ENCODE measurements at places on chromosomes 1 and 21.

- no peak for DNase-seq
Measured at GRCh38 chr1:7335224-7335879, 435.7 kb upstream of the VAMP3 start.

DNA sequence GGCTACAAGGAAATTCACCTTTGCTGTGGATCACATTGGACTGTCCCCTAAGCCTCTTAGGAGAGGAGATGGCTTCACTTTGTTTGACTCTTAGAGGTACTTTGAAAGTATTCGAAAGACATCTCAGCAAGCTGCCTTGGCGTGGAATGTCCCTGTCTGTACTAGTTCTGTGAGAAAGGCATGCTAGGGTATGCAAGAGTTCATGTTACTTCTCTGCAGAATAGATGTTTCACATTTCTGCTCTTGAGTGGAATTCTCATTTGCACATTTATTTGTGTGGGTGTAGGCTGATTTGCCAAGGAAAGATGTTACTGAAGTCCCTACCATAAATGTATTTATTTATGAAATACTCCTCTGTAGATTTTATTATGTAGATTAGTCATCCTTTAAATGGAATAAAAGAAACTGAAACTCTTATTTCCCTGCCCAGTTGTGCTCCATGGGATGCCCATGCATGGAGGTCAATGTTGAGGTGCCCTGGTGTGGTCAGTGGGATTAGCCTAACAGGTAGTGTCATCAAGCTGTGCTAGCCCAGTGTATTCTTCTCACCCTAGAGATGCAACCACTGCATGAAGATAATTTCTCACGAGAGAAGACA lies 13.8 kb downstream of the MIA3 start:
- DNase-seq = no peak

DNA sequence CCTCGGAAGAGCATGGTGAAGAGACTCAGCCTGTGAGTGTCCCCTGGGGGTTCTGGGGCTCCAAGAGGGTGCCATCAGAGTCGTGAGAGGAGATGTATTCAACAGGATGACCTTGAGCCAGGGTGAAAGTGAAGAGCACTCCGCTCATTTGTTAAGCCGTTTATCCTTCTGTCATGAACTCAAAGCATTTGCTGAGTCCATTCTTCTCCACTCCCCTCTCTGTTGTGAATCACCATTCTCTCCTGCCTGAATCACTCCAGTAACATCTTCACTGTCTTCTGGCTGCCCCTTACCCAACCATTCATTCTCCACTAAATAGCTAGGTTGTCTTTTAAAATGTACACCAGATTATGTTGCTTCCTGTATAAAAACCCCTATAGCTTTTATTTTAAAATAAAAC lies 102.2 kb downstream of the RGL1 start:
- no peak for DNase-seq

GRCh38 chr1:11046270-11046566 lies 821 bp downstream of the MASP2 start:
- no peak for DNase-seq

DNA sequence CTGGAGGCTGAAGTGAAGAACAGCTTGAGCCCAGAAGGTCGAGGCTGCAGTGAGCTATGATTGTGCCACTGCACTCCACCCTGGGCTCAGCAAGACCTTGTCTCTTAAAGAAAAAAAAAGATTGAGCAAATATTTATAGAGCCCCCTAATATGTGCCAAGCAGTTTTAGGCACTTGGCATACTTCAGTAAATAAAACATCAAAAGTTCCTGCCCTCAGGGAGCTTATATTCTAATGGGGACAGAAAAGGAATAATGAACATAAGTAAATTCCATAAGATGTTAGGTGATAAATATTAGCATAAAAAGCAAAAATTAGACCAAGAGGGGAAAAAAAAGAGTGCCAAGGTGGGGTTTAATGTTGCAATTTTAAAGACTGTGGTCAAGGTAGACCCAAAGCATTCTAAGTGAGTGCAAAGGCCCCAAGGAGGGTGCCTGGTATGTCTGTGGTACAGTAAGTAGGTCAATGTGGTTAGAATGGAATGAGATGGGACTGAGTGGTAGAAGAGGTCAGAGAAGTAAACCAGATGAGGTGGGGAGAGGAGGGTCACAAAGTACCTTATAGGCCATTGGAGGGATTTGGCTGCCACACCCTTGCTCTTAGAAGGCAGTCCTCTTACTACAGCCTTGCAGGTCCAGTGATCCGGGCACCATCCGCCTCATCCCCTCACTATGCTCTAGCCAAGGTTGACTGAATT lies 2.2 kb upstream of the TOE1 start:
- DNase-seq = no peak

DNA sequence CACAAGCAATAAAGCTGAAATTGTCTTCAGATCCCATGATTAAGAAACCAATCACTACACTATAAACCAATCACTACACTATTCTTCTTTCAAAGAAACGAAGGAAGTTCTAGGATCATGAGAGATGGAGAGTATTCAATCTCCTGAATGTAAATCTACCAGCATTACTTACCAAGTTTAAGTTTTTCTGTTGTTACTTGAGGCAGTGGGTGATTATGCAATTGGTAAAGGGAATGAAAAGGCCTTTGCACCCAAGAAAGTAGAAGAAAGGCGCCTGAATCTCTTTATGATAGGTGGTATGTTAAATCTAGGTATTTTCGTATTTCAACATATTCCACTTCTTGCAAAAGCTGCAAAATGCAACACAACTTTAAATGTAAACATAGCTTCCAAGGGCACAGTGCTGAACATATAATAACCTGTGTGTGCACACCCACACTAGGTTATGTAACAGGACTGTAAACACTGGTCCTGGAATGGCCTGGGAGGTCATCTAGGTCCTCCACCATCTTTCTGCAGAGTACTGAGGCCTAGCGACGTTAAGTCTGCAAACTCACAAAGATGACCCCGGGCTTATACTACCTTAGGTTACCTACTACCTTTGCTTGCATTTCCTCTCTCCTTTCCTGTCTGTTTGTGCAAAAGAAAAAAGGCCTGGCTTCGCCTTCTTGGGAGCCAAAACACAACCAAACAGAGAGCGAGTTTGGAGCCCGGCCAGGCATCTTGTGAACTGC lies 1.1 kb upstream of the UAP1 start:
- DNase-seq = no peak

DNA sequence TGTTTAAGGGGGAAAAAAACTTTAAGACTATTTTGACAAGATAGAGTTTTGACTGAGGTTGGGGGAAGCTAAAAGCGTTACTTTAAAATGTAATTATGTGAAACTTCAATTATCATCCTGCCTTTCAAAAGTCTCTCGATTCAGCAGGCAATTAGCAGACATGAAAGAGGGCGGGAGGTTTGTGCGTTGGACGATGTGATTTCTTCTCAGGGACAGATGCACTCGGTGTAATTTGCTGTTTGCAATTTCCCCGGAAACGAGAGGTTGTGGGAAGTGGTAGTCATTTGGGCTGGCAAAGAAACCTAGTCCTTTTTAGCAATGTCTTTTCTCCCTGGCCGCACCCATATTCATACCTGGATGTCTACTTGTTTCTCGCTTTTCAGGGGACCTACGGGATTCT lies 27.1 kb downstream of the KAZN start:
- no peak for DNase-seq

DNA sequence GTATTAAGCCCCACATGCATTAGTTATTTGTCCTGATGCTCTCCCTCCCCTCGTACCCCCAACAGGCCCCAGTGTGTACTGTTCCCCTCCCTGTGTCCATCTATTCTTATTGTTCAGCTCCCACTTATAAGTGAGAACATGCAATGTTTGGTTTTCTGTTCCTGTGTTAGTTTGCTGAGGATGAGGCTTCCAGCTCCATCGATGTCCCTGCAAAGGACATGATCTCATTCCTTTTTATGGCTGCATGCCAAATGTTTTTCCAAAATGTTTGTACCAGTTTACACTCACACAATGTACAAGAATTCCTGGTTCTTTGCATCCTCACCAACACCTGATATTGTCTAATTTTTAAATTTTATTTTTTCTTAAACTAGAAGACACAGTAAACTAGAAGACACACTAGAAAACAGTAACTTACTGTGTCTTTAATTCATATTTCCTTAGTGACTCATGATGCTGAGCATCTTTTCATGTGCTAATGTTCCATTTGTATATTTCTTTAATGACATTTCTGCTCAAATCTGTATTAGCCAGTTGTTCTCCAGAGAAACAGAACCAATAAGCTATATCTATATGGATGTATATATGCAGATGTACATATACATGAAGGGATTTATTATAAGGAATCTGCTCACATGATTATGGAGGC lies 19.4 kb upstream of the USP1 start:
- DNase-seq = no peak

DNA sequence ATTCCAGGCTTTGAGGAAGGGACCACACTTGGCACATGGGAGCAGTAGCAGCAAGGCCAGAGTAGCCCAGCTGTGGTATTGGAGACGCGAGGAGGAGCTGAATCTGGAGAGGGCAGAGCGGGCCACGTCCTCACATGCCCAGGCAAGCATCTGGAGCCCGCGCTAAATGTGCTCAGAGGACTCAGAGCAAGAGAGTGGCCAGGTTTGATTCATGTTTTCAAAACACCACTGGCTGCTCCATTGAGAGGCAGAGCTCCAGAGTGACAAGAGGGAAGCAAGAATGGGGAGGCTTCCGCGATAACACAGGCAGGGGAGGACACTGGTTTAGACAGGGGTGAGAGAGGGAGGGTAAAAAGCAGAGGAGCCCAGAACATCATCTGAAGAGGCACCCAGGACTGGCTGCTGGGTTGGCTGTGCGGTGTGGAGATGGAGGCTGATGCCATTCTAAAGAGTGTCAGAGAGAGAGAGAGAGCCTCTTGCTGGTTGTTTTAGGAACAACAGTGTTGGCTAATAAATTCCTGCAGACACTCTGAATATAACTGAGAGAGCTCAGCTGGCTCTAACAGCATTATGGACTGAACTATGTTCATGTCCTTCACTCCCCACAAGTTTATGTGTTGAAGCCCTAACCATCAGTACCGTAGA lies 32.3 kb downstream of the RCAN1 start:
- no peak for DNase-seq

- DNase-seq = no peak
Measured at GRCh38 chr1:43005460-43006361, 47.0 kb upstream of the SLC2A1 start.

DNA sequence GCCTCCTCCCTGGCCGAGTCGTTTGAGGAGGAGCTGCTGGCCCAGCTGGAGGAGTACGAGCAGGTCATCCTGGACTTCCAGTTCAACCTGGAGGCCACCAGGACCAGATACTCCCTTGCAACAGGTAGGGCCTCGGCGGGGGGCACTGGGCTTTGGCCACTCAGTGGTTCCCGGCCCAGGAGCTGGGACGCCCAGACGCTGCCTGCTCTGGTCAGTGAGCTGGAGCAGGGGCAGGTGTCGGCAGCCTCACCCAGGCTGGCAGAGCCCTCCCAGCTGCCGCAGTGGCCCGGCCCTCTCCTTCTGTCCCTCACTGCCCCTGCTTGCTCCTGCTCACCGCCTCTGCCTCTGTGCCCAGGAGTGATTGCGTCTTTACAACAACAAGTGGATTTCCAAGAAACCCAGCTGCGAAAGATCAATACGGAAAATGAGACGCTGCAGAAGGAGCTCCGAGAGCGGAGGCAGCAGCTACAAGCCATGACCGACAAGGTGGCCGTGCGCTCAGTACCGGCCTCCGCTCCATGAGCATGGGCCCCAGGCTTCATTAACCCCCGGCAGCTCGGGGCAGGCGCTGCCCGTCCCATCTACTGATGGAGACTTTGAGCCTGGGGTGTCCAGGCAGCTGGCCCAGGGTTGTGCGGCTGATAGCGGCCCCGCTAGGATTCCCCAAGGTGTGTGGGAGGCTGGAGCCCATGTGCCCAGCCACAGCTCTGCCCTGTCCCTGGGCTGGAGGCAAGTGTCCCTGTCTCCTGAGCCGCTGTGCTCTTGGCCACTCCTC lies 9.0 kb upstream of the SMIM1 start:
- no peak for DNase-seq

DNA sequence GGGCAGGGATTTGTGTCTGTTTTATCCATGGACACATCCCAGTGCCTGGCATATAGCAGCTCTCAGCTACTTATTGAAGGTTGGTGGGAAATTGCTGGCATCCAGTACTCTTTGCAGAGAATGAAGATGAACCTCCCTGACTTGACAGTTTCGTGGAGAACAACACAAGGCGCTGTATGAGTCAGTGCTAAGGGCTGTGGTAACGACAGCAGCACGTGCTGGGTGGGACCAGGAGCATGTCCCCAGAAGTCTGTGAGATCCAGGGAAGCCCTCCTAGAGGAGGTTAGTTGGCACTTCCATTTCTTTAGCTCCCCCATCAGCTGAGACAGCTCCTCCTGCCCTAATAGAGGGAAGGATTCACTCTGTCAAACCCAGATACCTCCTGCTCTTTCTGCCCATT lies 25.9 kb upstream of the IL19 start:
- DNase-seq = no peak

GRCh38 chr21:33070744-33070997 lies 730 bp downstream of the OLIG1 start:
- no peak for DNase-seq

DNA sequence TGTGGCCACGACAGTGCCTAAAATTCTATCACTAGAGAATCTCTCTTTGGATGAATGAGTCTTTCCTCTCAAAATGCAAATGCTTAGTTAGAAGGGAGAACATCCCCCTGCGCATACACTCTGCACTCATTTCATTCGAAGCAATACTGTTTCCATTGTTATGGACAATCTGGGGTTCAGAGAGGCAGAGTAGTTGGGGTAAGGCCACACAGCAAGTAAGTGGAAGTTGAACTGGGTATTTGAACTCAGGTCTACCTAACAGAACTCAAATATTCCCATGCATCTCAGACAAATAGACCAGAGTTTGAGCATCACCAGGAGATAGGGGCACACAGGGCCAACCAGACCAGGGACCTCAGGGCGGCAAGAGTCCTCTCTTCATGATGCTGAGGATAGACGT lies 25.5 kb downstream of the RAP1GAP start:
- DNase-seq = no peak

DNA sequence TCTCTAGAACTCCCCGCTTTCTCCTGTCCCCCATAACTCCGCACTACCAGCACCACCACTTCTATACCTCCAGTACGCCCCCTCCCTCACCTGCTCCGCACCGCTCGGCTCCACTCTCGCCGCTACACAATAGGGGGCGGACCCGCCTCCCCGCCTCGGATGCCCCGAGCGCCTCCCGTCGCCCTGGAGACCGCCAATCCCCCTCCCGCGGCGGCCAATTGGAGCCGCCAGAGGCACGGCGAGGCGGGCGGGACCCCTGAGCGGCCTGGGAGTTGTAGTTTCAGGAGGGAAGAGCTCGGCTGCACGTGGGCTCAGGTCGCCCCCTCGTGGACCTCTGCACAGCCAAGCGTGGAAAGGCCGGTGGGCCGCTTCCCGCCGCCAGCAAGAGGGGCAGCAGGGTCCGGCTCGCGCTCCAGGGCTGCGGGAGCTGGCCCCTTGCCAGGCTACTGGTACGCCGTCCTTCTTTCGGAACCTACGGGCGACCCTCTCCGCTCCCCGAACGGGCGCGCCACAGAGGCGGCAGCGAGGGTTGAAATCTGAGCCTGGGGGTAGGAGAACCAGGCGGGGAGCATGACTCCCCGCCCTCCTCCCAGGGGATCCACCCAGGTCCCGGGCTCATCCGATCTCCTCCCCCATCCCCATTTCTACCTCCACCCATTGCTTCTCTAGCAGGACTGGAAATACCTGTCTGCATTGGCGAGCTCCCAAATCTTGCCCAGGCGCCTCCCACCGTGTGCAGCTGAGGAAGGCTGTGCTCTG lies at the start of gene IGSF9:
IGSF9 (minus strand) TSS at position 131 of the 759 bp plus-strand sequence. CDS start 2,159 bp downstream, outside the sequence.
- peak; percentile 72 for DNase-seq

Data from NCI-H2081 treated with DMSO at 0.1 percent for 48 hours (cell line).